Heart right ventricle (tissue), 16 donors: ENCODE measurements at places on chromosomes 1 and 21.

DNA sequence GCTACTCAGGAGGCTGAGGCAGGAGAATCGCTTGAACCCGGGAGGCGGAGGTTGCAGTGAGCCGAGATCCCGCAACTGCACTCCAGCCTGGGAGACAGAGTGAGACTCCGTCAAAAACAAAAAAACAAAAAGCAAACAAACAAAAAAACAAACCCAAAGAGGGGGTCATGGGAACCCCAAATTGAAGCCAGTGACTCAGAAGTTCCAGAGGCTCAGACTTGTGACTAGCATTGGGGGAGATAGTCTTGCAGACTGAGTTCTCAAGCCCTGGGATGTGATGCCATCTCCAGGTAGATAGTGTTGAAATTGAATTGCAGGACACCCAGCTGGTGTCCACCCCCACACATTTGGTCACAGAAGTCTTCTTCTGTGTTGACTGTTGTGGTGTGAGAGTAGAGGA lies 24.9 kb upstream of the ENO1 start:
- DNase-seq = no peak

GRCh38 chr1:29227511-29227910 lies 3.2 kb downstream of the MECR start:
- no peak for DNase-seq

GRCh38 chr1:12174924-12175810 lies 8.4 kb downstream of the TNFRSF1B start:
- peak; percentile 86 for DNase-seq

GRCh38 chr1:205711105-205712048 lies 31.1 kb upstream of the SLC45A3 start:
- no peak for DNase-seq
